ENCODE measurements at places on chromosomes 2 and 18.
A peak's percentile ranks its signal among the peaks of the same experiment; 100 is the strongest.

DNA sequence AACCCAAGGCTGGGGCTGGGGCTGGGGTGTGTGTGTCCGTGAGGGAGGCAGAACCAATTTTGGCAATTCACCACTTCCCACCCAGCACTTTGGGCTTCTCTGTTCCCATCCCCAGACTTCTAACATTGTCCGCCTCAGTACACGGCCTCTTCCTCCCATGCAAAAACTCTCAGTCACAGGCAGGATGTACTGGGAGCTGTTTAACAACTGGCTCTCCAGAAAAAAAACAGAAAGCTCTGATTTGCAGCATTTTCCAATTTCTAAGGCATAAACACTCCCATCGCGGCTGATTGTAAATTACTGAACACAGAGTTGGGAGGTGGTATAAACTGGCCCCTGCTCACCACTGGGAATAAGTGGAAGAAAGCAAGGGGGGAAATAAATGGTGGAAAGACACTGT is 73.1 kb upstream of the MAP4K3 start:
- DNase-seq: no peak

GRCh38 chr2:218607436-218608115 is at the start of gene PLCD4:
Gene PLCD4 (plus strand): TSS chr2:218607899. CDS start chr2:218615740, 7,841 bp downstream.
- no peak for DNase-seq

DNA sequence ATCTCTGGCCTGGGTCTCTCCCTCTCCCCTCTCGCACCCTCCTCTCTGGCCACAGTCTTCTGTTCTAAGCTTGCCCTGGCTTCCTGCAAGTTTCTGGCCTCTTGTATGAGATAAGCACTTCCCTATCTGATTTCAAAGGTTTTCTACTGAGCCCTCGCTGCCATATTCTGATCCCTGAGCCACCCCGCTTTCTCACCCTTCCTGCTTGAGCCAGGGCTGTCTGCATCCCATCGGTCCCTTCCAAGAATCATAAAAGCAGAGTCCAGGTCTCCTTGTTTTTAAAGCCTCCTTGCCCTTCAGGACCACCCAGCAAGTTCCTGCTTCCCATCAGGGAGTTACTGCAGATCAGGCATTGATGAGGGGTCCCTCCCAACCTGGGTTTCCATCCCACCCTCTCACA is 110.2 kb downstream of the PRKCE start:
- no peak for DNase-seq

DNA sequence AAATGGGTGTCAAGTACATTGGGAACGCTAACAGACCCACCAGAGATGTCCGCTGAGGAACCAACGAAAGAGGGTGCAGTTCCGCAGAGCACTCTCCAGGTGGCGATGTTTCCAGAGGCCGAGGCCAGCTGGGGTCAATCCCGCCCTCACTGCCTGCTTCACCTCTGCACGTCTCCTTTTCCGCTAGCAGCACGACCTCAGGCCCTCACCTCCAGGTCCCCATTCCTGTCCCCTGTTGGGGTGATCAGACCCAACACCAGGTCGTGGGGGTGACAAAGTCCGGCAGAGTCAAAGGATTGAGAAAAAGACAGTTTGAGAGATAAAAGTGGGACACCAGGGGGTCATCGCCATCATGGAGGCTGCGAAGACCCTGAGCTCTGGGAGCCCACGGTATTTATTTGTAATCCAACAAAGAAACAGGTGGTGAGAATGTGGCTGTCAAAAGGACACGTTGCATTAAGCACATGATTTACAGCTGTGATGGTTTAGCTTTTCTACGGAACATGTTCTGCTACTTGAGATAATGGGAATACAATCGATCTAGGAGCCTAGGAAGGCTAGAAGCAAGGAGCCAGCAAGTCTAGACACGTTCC is 27.3 kb downstream of the ZAP70 start:
- peak; percentile 40 for DNase-seq

GRCh38 chr18:55069497-55069896 is 110.2 kb upstream of the CCDC68 start:
- no peak for DNase-seq

GRCh38 chr2:177169810-177170514 is 42.6 kb upstream of the HNRNPA3 start:
- DNase-seq: no peak

GRCh38 chr2:68828887-68829708 is 42.1 kb downstream of the BMP10 start:
- DNase-seq: peak; percentile 84

- no peak for DNase-seq
Measured at GRCh38 chr2:101830146-101830545, 132.6 kb downstream of the MAP4K4 start.

DNA sequence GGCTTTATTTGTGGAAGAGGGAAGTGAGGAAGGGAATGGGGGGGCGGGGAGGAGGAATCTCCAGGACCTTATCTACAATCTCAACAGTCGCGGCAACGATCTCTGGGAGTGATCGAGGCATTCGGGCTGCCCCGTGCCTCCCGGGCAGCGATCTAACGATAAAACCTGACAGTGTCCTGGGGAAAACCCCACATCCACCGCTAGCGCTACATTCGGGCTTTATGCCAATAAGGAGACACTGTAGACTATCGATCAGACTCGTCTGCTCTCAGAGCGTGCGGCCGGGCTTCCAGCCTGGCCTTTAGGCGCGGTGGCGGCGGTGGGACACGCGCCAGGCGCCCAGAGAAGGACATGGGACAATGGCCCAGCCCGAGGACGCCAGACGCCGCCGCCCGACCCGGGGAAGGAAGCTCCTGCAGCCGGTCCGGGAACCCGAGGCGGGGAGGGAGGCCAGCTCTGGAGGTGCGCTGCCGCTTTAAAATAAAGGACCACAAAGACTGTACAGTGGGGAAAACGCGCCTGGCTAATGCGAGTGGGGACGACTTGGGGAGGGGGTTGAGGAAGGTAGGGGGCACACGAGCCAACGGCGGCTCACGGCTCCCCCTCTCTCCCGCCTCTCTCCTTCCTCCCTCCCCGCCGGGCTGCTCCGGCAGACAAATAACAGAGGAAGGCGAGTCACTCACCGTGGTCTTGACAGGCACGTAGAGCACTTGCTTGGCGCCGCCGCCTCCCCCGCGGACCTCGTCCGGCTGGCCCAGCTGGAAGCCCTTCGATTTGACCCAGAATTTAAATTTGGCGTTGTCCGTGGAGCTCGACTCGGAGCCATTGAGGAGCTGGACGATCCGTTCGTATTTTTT is 2.2 kb downstream of the NOL4 start:
- DNase-seq: no peak

DNA sequence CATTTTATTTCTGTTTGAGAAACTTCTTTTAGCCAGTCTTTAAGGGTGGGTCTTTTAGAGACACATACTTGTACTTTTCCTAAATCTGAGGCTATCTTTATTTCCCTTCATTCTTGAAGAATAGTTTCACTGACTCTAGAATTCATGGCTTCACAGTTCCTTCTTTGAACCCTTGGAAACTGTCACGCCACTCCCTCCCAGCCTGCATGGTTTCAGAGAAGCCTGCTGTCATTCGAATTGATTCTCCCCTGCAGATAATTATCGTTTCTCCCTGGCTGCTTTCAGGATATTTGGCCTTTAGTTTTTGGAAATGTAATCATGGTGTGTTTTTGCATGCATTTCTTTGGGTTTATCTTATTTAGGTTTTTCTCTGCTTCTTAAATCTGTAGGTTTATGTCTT is 72.0 kb upstream of the REV1 start:
- no peak for DNase-seq

DNA sequence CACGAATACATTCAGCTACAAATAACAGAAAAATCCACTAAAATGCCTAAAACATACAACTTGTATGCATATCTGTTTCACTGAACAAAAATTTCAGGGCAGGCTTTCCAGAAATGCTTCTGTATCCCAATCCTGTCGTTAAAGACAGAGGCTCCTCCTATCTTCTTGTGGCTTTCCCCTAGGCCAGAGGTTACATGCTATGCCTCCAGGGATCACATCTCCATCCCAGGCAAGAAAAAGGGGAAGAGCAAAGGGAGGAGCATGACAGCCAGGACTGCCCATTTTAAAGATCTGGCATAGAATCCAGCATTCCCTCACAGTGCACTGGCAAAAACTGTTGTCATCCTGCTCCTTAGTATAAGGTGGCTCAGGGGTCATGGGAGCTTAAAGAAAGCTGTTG is 268.7 kb upstream of the SETBP1 start:
- no peak for DNase-seq

GRCh38 chr2:236848501-236848900 is 237.2 kb upstream of the COPS8 start:
- DNase-seq: no peak

- DNase-seq: no peak
Measured at GRCh38 chr2:73961823-73962615, 22.7 kb upstream of the TET3 start.

DNA sequence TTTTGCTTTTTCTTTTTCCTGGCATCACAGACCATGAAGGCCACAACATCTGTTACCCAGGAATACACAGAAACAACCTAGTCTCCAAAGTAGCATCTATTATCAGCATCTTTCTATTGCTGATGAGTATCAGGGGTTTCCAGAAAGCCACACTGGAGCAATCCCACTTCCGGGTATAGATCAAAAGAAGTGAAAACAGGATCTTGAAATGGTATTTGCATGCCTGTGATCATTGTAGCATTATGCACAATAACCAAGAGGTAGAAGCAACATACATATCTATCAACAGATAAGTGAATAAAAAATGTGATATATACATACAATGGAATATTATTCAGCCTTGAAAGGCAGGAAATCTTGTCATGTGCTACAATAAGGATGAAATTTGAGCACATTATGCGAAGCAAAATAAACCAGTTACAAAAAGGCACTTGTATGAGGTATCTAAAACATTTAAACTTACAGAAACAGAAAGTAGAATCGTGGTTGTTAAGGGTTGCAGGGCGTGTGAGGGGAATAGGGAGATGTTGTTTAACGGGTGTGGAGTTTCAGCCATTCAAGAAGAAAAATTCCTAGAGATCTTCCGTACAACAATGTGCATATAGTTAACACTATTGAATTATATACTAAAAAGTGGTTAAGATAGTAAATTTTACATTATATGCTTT is 115.1 kb downstream of the KCNE4 start:
- no peak for DNase-seq

DNA sequence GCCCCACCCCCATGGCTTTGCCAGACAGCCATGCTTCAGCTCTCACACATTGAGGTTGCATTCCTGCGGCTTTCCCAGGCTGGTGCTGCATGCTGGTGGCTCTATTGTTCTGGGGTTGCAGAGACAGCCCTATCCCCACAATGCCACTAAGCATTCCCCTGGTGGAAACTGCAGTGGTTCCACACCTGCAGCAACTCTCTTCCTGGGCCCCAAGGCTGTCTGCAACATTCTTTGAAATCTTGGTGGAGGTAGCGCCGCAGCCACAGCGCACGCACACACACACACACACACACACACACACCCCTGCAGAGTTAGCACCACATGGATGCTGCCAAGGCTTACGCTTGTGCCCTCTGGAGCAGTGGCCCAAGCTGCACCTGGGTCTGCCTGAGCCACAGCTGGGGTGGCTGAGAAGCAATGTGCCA is 21.4 kb downstream of the SFXN5 start:
- DNase-seq: no peak

DNA sequence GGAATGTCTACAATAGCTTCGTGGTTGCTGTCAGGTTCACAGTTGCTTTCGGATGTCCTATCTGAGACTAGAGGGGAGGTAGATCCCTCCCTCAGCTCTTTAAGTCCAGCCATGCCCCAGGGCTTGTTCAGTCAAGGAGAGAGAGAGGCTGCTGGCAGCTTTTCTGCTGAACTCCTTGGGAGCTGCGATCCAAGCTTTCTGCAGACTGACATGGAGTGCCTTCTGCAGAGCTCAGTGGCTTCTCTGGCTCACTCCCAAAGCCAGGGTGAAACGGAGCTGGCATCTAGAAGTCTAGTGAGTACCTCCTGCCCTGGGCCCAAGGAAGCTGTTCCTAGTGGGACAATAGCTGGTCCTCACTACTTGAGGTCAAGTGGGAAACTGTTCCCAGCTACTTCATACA is 62.5 kb downstream of the TMEM17 start:
- DNase-seq: no peak

- no peak for DNase-seq
Measured at GRCh38 chr18:79434607-79435401, 39.1 kb downstream of the NFATC1 start.

DNA sequence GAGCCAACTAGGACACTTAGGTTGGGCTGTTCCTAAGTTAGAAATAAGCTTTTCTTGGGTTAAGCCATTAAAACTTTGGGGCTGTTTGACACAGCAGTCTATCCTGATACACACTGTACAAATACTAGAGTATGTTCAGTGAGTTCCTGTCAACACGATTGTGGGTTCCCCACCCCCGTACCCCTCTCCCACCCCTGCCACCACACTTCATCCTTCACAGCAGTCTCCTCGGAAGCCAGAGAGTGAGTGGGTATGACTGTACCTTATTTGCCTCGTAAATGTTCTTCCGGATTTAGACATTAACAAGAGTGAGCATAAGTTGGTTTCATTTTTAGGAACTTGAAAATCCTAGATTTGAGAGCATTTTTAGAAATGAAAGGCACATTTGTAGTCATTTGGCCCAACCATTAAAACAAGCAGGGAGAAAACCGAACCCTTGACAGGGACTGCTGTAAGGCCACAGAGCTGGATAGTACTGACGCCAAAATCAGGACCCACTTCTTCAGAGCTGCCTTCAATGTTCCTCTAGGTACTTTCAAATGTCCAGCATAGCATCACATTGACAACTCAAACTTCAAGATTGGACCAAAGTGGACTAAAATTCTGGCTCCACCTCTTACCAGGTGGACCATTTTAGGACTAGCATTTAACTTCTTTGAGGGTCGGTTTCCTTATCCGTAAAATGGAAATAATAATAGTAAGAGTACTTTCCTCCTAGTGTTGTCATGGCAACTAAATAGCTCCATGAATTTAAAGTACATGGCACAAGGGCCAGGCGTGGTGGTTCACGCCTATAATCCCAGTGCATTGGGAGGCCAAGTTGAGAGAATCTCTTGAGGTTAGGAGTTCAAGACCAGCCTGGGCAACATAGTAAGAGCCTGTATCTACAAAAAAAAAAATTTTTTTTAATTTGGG is 166.3 kb upstream of the SERTAD2 start:
- peak; percentile 67 for DNase-seq
